ENCODE measurements at places on chromosomes 7 and 10. TPM values are rescaled to one million over a fixed set of nuclear protein-coding genes. Genes with fewer than 3 reads are reported as not detected.

GRCh38 chr10:115844591-115844990 is 428.4 kb downstream of the GFRA1 start:
- no peak for DNase-seq
- no peaks in the 10 kb centered on the region for H3K4me1 ChIP-seq
- no peak overlapping the region for H3K27ac ChIP-seq
- H3K36me3 ChIP-seq: no peaks in the 10 kb centered on the region
- no peak overlapping the region for H3K4me3 ChIP-seq
- no peaks in the 10 kb centered on the region for H3K27me3 ChIP-seq

- no peaks in the 10 kb centered on the region for H3K27me3 ChIP-seq
- H3K27ac ChIP-seq: no peak within 1 kb of the TSS
- DNase-seq: no peak
- no peaks in the 10 kb centered on the region for H3K36me3 ChIP-seq
- H3K4me3 ChIP-seq: no peak within 1 kb of the TSS
Observed at GRCh38 chr7:101237206-101238067, at the start of gene CLDN15. TSS of gene CLDN15 (minus strand) at chr7:101237802. CDS start at chr7:101237581, 221 bp downstream.

GRCh38 chr10:43295436-43295835 is 28.6 kb upstream of the RASGEF1A start:
- H3K4me1 ChIP-seq: no peaks in the 10 kb centered on the region
- H3K36me3 ChIP-seq: no peaks in the 10 kb centered on the region

- no peak for DNase-seq
- peaks cover 36% of the 10 kb centered on the region for H3K4me1 ChIP-seq
- no peaks in the 10 kb centered on the region for H3K27me3 ChIP-seq
- H3K36me3 ChIP-seq: peaks cover 23% of the 10 kb centered on the region
Observed at GRCh38 chr10:73743327-73743904, 756 bp upstream of the SEC24C start.

DNA sequence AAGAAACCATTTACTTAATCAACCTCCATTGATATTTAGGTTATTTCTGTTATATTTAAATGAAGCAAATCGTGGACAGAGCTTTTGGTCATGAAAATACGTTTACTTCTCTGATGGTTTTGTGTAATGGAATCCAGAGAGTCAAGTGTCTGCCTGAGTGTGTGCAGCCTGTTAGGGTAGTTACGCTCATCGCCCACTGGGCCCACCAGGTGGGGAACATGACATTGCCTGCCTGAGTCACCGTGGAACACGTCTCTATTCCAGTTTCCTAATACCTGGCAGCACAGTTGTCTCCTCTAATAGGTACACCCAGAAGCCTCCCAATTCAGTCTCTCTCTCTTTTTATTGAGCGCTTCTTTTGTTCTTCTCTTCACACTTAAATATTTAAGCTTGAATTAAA is 91.0 kb downstream of the ADCY1 start:
- H3K4me3 ChIP-seq: no peak overlapping the region
- no peak overlapping the region for H3K27ac ChIP-seq
- no peaks in the 10 kb centered on the region for H3K36me3 ChIP-seq
- no peak for DNase-seq
- H3K27me3 ChIP-seq: peaks cover 36% of the 10 kb centered on the region

DNA sequence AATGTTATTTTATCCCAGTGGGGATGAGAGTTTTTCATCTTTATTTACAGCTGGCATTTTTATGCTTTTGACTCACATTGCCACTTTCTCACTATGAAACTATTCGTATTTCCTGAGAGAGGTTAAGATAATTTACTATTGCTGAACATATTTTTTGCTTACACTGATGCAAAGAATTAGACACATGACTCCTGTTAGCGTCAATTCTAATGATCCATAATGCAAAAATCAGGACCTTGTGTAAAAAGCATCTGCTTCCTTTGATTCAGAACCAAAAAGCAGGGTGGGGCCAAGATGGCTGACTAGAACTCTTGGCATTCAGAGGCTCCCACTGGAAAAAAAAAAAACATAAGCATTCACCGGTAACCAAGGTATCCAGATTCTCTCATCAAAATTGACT is 464.8 kb downstream of the SEMA3D start:
- H3K27me3 ChIP-seq: no peaks in the 10 kb centered on the region
- DNase-seq: no peak
- H3K27ac ChIP-seq: no peak overlapping the region
- no peak overlapping the region for H3K4me3 ChIP-seq
- no peaks in the 10 kb centered on the region for H3K4me1 ChIP-seq

GRCh38 chr7:43612599-43613589 is 30.0 kb downstream of the STK17A start:
- no peak overlapping the region for H3K27ac ChIP-seq
- H3K4me3 ChIP-seq: no peak overlapping the region
- DNase-seq: no peak
- H3K4me1 ChIP-seq: no peaks in the 10 kb centered on the region
- H3K27me3 ChIP-seq: no peaks in the 10 kb centered on the region

- DNase-seq: no peak
- no peak overlapping the region for H3K27ac ChIP-seq
- no peaks in the 10 kb centered on the region for H3K4me1 ChIP-seq
- H3K27me3 ChIP-seq: no peaks in the 10 kb centered on the region
- no peaks in the 10 kb centered on the region for H3K36me3 ChIP-seq
- H3K4me3 ChIP-seq: no peak overlapping the region
Observed at GRCh38 chr10:27525819-27526218, 21.7 kb downstream of the RAB18 start.

- H3K27me3 ChIP-seq: no peaks in the 10 kb centered on the region
- no peak for DNase-seq
- no peak overlapping the region for H3K4me3 ChIP-seq
- no peaks in the 10 kb centered on the region for H3K4me1 ChIP-seq
Observed at GRCh38 chr7:99393355-99394187, 14.8 kb downstream of the PDAP1 start.

DNA sequence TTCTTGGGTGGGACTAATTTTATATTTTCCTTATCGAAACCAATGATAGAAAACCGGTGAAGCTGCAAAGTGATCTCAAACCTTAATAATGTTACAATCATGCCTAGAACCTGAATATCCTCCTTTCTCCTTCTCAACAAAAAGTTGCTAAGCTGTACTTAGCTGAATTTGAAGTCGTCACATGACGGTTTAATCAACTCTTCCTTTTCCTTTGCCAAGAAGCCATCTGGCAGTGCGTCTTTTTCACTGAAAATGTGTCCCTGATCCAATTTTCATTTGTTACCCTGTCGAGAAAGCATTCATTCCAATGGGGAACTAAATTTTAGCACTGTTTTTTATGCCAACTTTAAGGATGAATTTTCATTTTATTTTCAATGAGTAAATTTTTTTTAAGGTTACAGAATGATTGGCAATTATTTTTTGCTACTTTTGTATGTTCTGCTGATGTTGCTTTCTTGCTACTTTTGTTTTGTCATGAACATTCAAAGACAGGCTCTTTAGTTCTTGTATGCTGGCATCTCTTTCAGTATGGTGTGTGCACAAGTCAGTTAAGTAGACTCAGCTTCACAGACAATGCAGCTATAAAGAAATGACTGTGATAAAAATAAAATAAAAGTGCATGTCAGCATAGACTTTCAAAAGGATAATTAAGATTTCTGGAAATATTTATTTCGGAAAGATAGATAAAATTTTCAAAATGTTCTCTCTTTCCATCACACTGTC is 980.0 kb downstream of the DNAJB9 start:
- no peaks in the 10 kb centered on the region for H3K4me1 ChIP-seq
- H3K4me3 ChIP-seq: no peak overlapping the region
- H3K27ac ChIP-seq: no peak overlapping the region
- H3K27me3 ChIP-seq: no peaks in the 10 kb centered on the region
- DNase-seq: no peak

DNA sequence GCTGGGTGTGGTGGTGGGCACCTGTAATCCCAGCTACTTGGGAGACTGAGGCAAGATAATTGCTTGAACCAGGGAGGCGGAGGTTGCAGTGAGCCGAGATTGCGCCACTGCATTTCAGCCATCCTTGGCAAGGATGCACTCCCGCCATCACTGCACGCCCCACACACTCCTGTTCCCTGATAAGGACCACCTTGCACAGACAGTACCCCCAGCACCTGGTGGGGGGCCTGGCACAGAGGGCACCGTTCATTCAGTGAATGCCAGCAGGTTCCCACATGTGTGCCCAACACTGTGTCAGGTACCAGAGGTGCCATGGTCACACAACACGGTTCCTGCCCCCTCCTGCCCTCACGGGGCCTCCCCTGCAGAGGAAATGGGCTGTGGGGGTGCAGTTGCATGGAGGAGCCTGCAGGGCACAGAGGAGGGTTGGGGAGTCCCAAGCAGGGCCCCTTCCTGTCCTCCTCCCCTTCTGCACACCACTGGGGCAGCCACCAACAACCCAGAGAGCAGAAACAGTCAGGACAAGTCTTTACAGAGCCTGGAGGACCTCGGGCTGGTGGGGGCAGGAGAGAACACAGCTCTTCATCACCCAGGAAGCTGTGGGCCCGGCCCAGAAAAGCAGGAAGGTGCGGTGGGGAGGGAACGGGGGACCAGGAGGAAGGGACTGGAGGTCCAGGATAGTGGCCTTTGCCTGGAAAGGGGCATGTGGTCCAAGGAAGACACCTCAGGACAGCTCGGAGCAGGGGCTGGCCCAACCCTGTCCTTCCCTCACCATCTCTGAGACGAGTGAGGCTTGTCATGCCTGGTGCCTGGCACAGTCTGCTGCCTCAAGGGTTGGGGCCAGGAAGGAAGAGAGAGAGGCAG is 7.1 kb downstream of the CRYGN start:
- no peaks in the 10 kb centered on the region for H3K36me3 ChIP-seq
- H3K4me3 ChIP-seq: no peak overlapping the region
- peaks cover 23% of the 10 kb centered on the region for H3K4me1 ChIP-seq
- no peaks in the 10 kb centered on the region for H3K27me3 ChIP-seq

DNA sequence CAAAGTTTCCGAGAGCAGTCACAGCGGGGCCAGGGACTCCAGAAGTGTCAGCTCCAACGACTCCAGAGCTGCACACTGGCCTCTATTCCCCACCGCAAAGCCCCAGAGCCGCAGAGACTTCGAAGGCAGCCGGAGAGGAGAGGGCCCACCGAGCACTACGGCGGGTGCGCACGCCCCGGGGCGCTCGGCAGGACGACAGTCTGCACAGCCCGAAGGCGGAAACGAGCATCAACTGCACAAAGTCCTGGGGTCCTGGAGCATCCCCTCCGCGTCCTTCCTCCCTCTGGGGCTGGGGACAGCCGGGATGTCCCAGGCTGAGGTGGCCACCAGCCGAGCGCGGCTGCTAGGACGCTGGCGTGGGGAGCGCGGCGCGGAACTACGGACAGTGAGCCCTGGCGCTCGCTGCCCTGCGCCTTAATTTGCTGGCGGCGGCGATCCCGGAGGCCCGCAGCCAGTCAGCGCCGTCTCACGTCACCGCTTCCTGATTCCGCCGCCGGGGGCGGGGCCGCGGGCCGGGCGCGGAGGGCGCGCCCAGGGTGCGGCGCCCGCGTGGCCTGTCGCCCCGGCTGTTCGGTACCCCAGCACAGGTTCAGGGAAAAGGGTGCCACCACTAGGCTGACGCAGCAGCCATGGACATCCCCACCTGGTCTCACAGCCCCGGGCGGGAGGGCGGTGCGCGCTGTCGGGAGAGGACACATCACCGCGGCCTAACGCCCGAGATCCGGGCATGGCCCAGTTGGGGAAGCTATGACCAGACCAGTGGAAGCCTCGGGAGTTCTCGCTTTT is at the start of gene TBX20:
Gene TBX20 (minus strand): TSS at position 391 of the 786 bp plus-strand sequence. CDS start 480 bp downstream, outside the sequence.
- H3K36me3 ChIP-seq: no peaks in the 10 kb centered on the region
- H3K27ac ChIP-seq: no peak within 1 kb of the TSS
- no peaks in the 10 kb centered on the region for H3K27me3 ChIP-seq
- H3K4me1 ChIP-seq: peaks cover 4% of the 10 kb centered on the region

DNA sequence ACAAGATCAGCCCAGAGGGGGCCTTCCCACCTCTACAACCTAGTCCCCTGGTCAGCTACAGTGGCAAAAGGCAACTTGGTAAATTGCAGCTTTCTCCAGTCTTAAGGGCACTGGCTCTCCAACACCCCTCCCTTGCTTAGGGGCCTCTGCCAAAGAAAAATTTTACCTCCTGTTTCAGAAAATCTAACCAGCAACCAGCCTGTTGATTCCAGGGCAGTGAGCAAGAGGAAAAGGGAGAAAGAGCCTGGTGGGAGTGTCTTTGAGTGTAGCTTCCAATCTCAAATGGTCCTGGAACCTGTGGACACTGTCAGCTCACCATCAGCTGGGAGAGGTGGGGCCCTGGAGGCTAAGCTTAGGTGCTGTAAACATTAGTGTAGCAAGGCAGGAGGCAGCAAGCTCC is 22.9 kb downstream of the ACTR1A start:
- H3K27me3 ChIP-seq: no peaks in the 10 kb centered on the region
- H3K4me3 ChIP-seq: no peak overlapping the region
- no peak for DNase-seq
- H3K4me1 ChIP-seq: no peaks in the 10 kb centered on the region

Gene MEPCE
- total RNA-seq: 62.6 TPM

Gene CYP3A5
- 3.2 TPM for total RNA-seq

Gene SNX8
- total RNA-seq: 73.9 TPM

Gene LDB3
- 0.73 TPM for total RNA-seq

Gene LIPN
- not detected for total RNA-seq
